CD14-positive monocyte (primary cell): ENCODE measurements at places on chromosomes 2 and 18. TPM values are rescaled to one million over a fixed set of nuclear protein-coding genes. Genes with fewer than 3 reads are reported as not detected.

- H3K4me3 ChIP-seq: no peak overlapping the region
- no peak for DNase-seq
- no peaks in the 10 kb centered on the region for H3K4me1 ChIP-seq
- H3K36me3 ChIP-seq: no peaks in the 10 kb centered on the region
Observed at GRCh38 chr2:56155188-56155587, 28.6 kb upstream of the CCDC85A start.

DNA sequence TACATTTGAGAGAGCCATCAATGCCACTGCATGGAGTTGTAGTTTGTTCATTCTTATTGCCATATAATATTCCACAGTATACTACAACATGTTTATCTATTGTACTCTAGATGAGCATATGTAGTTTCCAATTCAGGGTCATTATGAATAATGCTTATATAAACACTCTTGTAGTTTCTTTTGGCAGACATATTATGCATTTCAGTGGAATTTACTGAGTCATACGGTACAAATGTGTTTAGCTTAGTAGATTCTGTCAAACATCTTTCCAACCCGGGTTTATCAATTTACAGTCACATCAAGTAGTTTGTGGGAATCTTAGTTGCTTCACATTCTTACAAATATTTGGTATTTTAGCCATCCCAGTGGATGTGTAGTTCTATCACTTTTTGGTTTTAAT lies 161.1 kb downstream of the KCNH7 start:
- H3K36me3 ChIP-seq: no peaks in the 10 kb centered on the region
- no peak overlapping the region for H3K27ac ChIP-seq
- no peak overlapping the region for H3K4me3 ChIP-seq
- no peaks in the 10 kb centered on the region for H3K27me3 ChIP-seq

- H3K27me3 ChIP-seq: no peaks in the 10 kb centered on the region
- no peak overlapping the region for H3K4me3 ChIP-seq
- no peaks in the 10 kb centered on the region for H3K36me3 ChIP-seq
- H3K27ac ChIP-seq: no peak overlapping the region
- no peak for DNase-seq
- H3K4me1 ChIP-seq: no peaks in the 10 kb centered on the region
Observed at GRCh38 chr2:18788592-18788991, 199.2 kb upstream of the NT5C1B start.

- no peak overlapping the region for H3K27ac ChIP-seq
- H3K27me3 ChIP-seq: no peaks in the 10 kb centered on the region
- no peak for DNase-seq
- no peaks in the 10 kb centered on the region for H3K4me1 ChIP-seq
Observed at GRCh38 chr2:151765760-151766410, 31.6 kb upstream of the NEB start.

GRCh38 chr18:28350821-28351220 lies 173.9 kb upstream of the CDH2 start:
- no peak overlapping the region for H3K27ac ChIP-seq
- no peak overlapping the region for H3K4me3 ChIP-seq
- no peak for DNase-seq
- H3K27me3 ChIP-seq: no peaks in the 10 kb centered on the region
- no peaks in the 10 kb centered on the region for H3K4me1 ChIP-seq

DNA sequence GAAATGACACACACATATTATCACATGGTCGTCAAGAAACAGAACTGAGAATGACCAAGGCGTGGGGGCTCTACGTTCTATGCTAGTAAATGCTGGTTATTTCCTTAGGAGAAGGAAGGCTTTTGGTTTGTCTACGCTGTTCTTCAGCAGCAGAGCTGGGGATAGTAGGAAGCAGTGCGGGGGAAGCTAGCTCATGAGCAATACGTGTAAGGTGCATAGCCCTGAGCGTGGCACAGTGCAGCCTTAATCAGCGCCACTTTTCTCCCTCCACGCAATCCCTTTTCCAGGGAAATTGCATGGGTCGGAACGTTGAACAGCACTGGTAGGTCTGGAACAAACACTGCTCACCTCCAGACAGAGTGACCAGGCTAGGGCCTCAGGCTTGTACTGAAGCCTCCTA lies 199.6 kb upstream of the FBXO11 start:
- peaks cover 26% of the 10 kb centered on the region for H3K4me1 ChIP-seq
- H3K4me3 ChIP-seq: peak overlapping the region; percentile 62
- no peak for DNase-seq

DNA sequence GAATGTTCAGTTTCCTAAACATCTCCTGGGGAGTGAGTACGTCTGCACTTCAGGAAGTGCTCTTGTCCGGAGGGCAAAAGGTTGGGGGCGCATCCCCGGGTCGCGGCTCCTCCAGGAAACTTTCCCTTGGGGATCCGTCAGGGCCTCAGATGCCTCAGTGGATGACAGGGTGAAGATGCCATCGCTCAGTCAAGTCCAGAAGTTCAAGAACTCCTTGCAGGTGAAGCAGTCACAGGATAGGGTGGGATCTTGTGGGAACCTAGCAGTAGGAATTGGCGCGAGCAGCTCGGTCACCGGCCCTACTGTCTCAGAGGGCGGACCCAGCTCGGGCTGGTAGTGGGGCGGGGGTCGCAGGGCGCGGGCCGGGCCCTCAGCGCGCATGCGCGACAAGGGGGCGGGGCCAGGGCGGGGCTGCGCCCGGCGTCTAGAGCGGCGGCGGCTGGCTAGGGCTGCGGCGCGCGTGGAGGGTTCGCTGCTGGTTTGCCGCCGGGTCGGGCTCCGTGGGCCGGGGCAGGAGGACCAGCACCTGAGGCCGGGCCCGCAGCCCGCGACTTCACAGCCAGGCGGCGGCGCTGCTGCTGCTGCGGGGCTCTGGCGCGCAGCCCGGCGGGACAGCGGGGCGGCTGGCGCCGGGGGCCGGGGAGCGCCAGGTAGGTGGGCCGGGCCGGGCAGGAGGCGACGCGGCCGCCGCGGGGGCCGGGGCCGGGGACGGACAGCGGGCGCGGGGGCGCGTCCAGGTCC lies at the start of gene INPP4A:
INPP4A (plus strand) TSS at position 423 of the 741 bp plus-strand sequence. CDS start 75,191 bp downstream, outside the sequence.
- H3K27ac ChIP-seq: peak within 1 kb of the TSS; percentile 84
- no peaks in the 10 kb centered on the region for H3K27me3 ChIP-seq
- peak; percentile 45 for DNase-seq

DNA sequence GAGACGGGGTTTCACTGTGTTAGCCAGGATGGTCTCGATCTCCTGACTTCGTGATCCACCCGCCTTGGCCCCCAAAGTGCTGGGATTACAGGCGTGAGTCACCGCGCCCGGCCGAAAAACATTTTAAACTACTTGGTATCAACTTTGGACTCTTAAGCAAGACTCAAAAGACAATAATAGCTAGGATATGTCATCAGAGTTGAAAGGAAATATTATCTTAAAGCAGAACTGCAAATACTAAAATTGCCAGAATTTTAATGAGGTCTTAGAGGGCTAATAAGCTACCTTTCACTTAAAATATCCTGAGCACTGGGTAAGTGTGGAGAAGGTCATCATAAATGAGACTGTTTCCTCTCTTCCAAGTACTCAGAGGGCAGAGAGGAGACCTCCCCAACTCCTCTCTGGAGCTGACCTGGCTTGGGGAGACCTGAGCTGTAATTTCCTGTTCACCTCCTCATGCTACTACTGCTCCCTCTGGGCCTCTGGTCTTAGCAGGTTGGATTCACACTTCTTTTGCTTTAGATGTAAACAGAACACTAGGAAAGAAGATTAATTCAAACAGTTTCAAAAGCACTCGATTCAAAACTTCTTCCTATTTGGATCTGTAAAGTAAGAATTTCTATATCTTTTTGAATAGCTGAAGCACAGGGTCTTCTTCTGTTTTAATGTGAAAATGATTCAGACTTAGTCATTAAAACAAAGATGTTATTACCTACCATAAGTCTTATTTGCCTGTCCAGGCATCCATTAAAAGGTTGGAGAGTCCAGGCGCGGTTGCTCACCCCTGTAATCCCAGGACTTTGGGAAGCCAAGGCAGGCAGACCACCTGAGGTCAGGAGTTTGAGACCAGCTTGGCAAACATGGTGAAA lies 16.5 kb downstream of the CNRIP1 start:
- no peaks in the 10 kb centered on the region for H3K27me3 ChIP-seq
- DNase-seq: no peak
- no peaks in the 10 kb centered on the region for H3K4me1 ChIP-seq
- no peak overlapping the region for H3K4me3 ChIP-seq
- H3K36me3 ChIP-seq: no peaks in the 10 kb centered on the region

- no peak for DNase-seq
- H3K4me1 ChIP-seq: no peaks in the 10 kb centered on the region
- H3K27ac ChIP-seq: no peak overlapping the region
- H3K4me3 ChIP-seq: no peak overlapping the region
- no peaks in the 10 kb centered on the region for H3K36me3 ChIP-seq
Observed at GRCh38 chr18:49944663-49945062, 131.3 kb upstream of the ACAA2 start.

- H3K4me3 ChIP-seq: no peak overlapping the region
- no peaks in the 10 kb centered on the region for H3K27me3 ChIP-seq
- no peak overlapping the region for H3K27ac ChIP-seq
- peak; percentile 21 for DNase-seq
Observed at GRCh38 chr2:217835931-217836891, 166.6 kb downstream of the TNS1 start.

GRCh38 chr2:86807468-86808275 lies 17.0 kb upstream of the CD8A start:
- peaks cover 53% of the 10 kb centered on the region for H3K27me3 ChIP-seq
- peak overlapping the region; percentile 12 for H3K4me3 ChIP-seq
- DNase-seq: no peak
- H3K36me3 ChIP-seq: no peaks in the 10 kb centered on the region
- H3K4me1 ChIP-seq: peaks cover 26% of the 10 kb centered on the region
- H3K27ac ChIP-seq: no peak overlapping the region

GRCh38 chr2:200716386-200716785 lies 95.3 kb upstream of the BZW1 start:
- peaks cover 7% of the 10 kb centered on the region for H3K4me1 ChIP-seq
- no peaks in the 10 kb centered on the region for H3K27me3 ChIP-seq
- H3K36me3 ChIP-seq: no peaks in the 10 kb centered on the region
- H3K27ac ChIP-seq: no peak overlapping the region

- no peaks in the 10 kb centered on the region for H3K27me3 ChIP-seq
- H3K4me1 ChIP-seq: no peaks in the 10 kb centered on the region
- no peaks in the 10 kb centered on the region for H3K36me3 ChIP-seq
- DNase-seq: no peak
- H3K27ac ChIP-seq: no peak overlapping the region
Observed at GRCh38 chr2:65931056-65931455, 498.7 kb upstream of the SPRED2 start.

DNA sequence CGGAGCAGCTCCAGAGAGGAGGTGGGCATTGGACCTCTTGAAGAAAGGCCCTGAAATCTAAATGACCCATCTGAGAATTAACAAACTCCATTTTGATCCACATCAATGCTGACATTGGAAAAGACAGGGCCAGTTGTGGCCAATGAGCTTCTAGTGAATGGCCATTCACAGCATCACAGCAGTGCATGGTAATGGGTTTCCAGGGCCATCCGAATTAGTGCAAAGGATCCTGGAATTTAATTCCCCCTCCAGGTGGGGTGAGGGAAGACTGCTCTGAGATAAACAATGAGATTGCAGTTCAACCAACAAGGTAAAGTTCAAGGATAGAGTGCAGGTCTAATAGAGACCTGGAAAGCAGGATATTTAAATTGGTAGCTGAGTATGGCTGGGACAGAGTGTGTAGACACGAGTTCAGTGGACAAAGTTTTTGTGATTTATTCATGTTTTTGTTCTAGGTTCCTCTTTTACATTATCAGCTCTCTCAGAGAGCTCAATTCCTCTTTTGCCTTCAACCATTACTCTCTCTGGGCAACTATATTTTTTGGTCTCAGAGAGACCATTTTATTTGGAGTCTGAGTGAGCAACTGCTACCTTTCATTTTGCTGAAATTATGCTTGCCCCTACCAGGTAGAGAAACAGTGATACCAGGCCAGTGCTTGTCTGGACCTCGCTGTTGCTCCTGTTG lies 5.0 kb downstream of the TACR1 start:
- H3K4me1 ChIP-seq: peaks cover 2% of the 10 kb centered on the region
- no peak overlapping the region for H3K4me3 ChIP-seq
- peaks cover 24% of the 10 kb centered on the region for H3K27me3 ChIP-seq
- H3K27ac ChIP-seq: no peak overlapping the region
- DNase-seq: no peak

DNA sequence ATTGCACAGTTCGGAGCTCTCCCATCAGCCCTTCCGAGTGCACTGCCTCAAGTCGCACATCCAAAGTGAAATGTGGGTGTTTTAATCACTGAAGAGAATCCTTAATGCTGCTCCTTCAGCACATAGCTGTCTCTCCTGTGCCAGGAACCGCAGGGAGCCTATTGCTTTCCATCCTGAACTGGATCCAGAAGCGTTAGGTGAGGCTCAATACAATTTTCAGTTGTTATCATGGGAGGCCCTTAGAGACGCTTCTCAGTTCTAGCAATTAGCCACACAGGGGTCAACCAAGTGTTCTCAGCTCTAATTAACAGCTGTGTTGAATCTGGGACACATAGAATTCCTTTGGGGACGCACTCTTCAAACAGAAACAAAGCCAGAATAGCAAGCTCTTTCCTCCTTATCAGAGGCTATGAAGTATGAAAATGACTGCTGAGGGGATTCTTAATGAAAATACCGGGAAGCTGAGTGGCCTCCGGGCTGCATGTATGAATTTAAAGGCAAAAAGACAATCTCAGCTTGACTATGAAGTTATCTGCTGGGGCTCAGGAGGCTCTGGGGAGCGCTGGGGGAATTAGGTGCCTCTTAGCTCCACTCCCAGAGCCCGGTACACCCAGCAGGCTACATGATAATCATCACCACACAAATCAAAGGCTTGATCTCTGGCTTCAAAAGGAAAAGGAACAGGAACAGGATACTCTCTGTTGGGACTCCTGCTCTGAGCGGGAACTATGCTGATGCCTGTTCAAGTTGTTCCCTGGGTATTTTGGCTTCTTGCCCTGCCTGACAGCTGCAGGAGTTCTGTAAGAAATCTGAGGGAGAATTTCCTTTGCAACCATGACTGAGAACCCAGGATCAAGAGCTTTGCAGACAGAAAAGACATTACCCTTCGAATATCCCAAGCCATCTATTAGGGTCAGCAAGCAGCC lies 55.4 kb upstream of the NCOA1 start:
- H3K36me3 ChIP-seq: no peaks in the 10 kb centered on the region
- DNase-seq: no peak
- H3K4me1 ChIP-seq: peaks cover 6% of the 10 kb centered on the region
- H3K27me3 ChIP-seq: no peaks in the 10 kb centered on the region
- H3K27ac ChIP-seq: no peak overlapping the region
- no peak overlapping the region for H3K4me3 ChIP-seq

DNA sequence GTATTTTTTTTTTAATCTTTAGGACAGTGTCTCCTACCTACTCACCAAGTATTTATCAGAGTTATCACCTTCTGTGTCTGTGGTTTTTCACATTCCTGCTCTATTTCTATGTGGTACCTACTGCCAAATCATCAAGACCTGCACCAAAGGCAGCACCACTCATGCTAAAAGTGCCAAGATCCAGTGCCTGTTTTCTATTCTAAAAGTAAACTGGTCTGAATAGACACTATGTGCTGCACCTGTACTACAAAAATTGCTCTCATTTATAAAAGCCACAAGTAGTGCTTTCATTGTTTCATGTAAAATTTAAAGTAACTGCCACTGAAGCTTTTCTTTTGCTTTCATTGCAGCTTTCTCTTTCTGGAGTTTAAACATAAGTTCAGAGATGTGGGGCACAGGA lies 103.9 kb upstream of the GULP1 start:
- no peaks in the 10 kb centered on the region for H3K27me3 ChIP-seq
- H3K36me3 ChIP-seq: no peaks in the 10 kb centered on the region
- H3K4me3 ChIP-seq: no peak overlapping the region
- H3K4me1 ChIP-seq: no peaks in the 10 kb centered on the region

The LRRC30 gene
- polyA plus RNA-seq: not detected in 2 replicates

The RUFY4 gene
- 0.65 TPM for polyA plus RNA-seq

The CNGA3 gene
- polyA plus RNA-seq: not detected

The CDH19 gene
- not detected for polyA plus RNA-seq

The ACMSD gene
- not detected in 2 replicates for polyA plus RNA-seq

The DHRS9 gene
- 10.0 TPM for polyA plus RNA-seq

The STARD6 gene
- polyA plus RNA-seq: not detected

The ALK gene
- not detected for polyA plus RNA-seq

The COLEC11 gene
- polyA plus RNA-seq: not detected
